ENCODE measurements at places on chromosomes 3 and 15.

DNA sequence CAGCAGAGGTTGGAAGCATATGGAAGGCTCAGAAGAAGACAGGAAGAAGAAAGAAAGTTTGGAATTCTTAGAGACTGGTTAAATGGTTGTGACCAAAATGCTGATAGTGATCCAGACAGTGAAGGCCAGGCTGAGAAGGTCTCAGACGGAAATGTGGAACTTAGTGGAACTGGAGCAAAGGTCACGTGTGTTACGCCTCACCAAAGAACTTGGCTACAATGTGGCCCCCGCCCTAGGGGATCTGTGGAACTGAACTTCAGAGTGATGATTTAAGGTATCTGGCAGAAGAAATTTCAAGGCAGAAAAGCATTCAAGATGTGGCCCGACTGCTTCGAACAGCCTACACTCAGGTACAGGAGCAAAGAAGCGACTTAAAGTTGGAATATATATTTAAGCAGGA is 83.1 kb downstream of the MYO5A start:
- no peak for DNase-seq

DNA sequence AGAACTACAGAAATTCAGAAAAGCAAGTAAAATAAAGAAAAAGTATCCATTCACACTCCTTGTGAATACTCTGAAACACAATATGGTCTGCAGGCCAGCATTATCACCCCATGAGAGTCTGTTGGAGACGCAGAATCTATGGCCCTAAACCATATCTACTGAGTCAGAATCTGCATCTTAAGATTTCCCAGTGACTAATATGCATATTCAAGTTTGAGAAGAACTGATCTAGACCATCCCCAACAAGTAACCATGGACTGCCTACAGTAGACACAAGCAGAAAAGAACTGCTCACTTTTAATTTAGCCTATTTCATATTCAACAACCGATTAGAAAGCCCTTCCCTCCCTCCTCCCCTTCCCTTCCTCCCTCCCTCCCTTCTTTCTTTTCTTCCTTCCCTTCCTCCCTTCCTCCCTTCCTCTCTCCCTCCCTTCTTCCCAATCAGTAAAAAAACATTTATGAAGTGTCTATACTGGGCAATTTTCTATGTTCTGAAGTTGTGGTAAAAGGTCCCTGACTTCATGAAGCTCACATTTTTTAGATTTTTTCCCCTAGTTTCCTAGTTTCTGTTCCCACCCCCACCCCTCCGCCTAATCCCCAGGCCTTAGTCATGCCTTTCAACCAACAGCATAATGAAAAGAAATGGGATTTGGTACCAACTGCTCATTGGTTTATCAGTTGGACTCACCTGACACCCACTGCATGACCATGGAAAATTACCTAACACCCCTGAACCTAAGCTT is 125.2 kb downstream of the CNTN3 start:
- no peak for DNase-seq

DNA sequence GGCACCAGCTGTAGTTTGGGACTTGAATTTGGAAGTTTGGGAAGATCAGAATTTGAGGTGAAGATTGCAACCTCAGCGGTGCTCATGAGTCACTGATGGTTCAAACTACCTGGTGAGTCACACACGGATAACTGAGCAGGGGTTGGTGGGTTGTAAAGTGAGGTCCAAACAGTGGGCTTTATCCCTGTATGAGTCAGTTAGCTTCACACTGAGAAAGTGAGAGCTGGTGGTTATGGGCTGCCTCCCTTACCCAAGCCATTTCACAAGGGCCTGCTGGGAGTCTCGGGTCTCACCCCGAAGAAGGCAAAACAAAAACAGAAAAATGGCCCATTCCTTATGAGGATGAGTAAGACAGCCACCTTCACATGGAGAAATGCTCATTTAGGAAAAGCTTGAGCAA is 77.0 kb downstream of the ITGA11 start:
- no peak for DNase-seq

DNA sequence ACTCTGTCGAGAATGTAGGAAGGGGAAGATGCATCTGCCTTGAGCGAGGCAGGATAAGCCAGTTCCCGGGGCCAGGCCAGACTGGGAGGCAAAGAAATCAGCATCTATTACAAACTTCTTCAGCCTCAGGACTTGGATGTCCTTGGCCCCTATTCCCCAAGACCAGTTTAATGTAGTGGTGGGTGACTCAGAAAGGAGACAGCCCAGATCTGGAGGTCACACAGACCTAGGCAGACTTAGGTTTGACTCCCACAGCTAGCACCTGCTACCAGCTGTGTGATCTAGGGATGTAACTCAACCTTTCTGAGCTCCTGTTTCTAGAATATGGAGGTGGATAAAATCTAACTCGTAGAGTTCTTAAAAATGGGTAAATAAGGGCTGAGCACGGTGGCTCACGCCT is 409.5 kb upstream of the PROK2 start:
- DNase-seq, result no peak

DNA sequence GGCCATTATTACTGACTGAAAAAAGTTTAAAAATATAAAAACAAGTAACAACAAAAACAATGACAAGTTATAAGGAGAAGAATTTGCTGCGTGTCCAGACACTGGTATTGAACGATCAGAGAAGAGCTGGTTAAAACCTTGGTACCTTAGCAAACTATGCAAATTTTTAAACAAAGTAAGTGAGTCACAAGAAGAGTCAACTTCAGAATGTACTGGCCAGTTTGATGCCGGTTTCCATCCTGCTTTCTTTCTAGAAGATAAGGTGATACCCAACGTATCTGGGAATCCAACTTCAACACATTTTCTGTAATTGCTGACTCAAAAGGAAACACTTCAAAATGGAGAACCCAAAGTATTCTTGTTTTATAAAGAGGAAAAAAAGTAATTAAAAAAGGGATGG is 49.8 kb downstream of the RUBCN start:
- no peak for DNase-seq

DNA sequence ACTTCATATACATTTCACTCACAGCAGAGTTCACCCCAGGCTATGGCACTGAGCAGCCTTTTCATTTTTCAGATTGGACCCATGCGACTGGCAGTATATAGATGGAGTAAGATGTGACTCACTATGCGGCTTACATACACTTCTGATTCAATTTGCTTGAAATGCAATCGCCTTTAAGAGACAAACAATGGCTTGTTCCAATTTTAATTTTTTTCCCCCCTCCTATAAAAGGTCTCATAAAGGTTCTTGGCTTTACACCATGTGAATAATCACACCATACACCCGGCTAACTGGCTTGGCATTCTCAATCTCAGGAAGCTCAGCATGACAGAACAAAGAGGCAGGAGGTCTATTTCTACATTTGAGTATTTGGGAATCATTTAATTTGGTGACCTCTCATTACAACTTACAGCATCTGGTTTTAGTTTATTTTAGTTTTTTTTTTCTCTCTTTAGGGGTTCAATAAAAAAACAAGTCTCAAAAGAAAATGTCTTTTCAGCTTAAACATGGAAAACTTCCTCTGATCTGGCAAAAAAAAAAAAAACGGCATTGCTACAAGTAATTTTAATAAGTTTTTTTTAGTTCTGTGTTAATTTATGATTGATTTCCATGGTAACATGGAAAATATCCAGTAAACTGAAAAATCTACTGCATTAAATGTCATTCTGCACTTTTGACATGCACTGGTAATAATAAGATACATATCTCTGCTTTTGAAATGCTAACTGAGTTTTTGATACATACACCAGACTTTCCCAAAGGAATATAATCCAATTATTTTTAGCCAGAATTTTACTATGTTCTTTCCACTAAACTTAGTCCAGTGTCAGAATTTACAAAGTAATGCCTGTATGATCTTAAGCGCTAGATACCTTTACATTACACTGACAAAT is 38.8 kb downstream of the GADL1 start:
- DNase-seq, result no peak

DNA sequence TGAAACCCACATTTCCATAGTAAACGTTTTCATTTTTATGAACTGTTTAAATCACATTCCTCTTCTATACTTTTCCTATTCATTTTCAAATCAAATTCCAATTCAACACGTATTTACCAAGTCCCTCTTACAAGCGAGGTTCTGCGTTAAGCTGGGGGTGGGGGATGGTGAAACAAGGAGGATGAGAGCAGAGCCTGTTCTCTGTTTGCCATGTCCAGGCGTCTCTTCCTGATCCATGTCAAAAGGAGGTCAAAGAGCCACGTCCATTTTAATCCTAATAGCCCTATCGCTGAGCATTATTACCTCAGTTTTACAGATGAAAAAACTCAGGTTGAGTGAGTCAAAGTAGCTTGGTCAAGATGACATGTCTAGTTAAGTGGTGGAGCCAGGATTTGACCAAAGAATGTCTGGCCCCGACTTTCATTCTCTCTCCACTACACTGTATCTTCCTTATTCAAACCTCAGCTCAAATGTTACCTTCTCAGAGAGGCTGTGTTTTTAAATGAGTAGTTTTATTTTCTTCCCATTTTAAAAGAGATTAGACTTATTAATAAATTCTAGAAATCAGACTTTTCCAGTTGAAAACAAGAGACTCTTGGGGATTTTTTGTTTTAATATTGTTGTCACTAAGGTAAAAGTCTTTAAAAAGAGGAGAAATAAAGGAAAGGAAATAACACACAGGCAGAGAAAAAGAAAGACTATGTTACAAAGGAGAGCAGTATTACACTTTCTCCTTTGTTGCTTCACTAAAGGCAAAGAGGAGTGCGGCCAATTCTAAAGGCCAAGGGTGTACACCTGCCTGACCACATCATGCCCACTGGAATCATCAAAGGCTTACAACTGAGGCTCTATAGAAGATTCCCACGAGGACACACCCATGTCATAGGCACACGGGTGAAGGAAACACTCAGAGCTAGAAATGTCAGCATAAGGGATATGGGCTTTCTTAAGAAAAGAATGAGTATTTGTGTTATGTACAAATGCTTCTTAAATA is 42.4 kb downstream of the MYO5A start:
- no peak for DNase-seq

- no peak for DNase-seq
Observed at GRCh38 chr3:150419959-150420358, 11.9 kb downstream of the TSC22D2 start.

DNA sequence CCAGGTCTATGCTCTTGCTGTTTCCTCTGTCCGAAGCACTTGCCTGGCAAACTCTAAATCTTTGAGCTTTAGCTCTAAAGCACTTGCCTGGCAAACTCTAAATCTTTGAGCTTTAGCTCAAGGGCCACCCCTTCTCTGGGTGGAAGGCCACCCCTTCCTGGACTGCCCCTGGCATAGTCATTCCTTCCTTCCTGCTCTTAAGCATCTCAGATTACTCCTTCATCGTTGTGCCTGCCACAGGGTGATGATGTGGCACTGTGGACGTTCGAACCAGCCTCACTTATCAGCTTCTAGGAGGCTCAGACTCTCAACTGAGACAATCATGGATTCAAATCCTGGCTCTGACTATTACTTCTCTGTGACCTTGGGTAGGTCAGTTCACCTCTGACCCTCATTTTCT is 10.5 kb upstream of the CRABP1 start:
- no peak for DNase-seq

DNA sequence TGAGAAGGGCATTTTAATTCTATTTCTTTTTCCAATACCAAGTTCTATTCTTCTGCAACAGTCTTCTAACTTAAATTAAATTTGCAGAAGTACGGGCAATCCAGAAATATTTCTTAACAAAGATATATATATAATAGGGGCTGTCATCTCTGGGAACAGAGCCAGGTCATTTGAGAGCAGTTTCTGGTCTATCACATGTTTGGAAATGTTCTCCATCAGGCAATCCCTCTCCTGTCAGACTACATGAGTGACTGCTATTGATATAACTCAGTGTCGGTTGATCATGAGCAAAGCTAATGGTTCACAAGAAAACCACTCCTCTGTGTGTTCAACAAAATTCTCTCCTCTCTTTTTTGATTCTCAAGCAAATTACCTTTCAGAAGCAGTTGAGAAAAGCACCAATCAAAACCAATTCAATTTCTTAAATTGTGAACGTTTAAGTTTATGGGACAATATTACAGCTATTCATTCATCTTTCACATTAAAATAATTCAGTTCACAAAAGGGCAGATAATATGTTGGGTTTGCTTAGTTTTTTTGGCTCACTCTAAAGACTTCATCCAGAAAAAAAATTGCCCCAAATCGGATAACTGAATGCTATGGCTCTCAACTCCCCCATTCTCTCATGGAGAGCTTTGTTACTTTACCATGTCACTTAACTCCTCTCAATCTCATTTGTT is 152.9 kb upstream of the TGFBR2 start:
- DNase-seq, result no peak

- no peak for DNase-seq
Observed at GRCh38 chr3:184335291-184335660, 2.1 kb upstream of the FAM131A start.

GRCh38 chr3:108225221-108225620 is 3.0 kb upstream of the IFT57 start:
- no peak for DNase-seq

DNA sequence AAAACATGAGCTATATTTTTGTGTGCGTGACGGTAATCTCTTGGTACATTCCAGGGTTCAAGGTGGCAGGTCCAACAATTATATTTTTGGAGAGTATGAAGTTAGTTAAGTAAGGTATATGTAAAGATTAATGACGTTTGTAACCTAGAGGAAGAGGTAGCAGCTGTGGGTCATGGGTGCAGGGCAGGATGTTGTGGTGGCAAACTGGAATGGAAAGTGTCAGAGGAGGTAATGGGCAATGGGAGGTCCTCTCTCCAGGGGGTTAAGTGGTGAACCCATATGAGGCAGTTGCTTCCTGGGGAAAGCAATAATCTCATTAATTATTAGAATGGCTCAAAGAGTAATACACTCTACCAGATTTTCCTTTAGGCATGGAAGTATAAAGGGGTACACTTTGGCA is 1.0 kb upstream of the CD200R1L start:
- DNase-seq, result peak; percentile 70

GRCh38 chr3:56772952-56773938 is 28.5 kb downstream of the ARHGEF3 start:
- DNase-seq, result no peak

DNA sequence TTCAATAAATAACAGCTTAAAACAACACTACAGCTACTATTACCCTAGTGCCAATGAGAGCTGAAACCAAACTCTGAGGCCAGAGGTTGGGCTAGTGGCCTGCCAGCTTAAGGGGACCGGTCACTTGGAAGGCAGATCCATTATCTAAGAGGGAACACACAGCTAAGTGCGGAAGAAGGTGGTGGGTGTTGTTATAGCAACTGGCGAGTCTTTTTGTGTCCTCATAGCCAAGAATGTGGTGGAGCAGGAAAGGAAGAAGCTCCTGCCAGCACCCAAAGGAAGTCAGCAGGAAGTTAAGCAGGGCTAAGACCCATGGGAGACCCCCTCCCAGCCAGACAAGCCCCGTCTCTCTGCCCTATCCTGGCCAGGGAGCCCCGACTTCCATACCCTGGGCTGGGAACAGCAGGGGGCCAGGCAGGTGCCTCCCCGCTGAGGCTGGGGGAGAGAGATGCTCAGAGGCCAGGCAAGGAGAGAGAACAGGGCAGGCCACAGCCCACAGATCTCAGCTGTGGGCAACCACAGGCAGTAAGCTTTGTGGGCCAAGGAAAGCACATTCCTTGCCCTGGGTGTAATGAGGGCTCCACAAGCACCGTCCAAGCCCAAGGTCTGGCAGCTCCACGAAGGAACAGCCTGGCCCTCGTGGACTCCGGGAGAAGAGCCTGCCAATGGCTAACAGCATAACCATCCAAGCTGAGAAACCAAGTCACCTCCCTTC is 34.0 kb upstream of the HRH1 start:
- DNase-seq, result no peak

GRCh38 chr3:75395580-75396315 is 268.4 kb upstream of the FRG2C start:
- no peak for DNase-seq
